Adrenal gland (tissue), 19 donors: ENCODE measurements at places on chromosomes 2 and 18.

DNA sequence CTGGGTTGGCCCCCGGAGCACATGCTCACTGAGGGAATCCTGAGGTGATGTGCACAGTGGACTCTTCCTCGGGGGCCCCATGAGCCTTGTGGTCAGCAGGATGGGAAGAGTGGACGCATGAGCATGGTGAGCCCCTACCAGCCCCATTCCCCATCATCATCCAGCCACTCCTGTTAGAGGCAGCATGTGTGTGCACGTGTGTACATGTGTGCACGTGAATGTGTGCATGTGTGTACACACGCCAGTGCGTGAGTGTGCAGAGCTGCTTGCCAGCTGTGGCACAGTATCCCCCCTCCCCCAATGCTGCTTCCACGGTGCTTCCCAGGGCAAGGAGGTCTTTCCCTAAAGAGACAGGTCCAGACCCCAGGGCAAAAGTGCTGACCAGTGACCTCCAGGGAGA, 57.8 kb downstream of the KIF1A start:
- DNase-seq = no peak

GRCh38 chr18:35835833-35836232, 136.6 kb upstream of the RMP24 start:
- no peak for DNase-seq

DNA sequence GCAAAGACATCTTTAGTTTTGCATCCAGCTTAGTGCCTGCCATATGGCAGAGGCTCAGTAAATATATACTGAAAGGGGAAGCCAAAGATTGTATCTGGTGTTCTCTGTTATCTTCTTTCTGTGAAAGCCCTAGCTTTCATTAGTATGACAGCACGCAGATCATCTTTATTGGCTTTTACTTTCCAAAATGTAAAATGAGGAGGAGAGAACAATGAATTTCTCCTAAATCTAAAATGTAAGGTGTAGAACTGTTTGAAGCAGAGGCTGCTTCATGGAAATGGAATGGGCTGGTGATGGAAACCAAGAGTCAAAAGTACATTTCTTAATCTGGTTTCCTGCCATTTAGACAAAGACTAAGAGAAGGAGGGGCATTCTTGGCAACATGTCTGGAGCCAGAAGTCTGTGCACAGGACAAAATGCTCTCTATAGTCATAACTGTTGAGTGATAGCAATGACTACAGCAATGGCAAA, 1029.9 kb upstream of the PIK3C3 start:
- DNase-seq = no peak

DNA sequence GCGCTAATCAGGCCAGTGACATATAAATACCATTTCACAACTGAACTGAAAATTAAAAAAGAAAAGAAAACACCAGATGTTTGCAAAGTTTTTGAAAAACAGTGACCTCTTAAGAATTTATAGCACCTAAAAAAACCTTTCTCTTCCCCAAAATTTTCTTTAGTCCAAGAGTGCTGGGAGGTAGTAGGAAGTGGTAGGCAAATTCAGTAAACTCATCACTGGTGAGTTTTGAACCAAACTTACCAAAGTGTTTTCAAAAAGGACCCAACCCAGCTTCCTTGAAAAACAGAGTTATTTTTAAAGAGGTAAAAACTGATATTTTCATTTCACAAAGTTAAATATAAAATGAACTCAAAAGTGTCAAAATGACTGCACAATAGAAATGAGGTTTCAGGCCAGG, 90.4 kb downstream of the TMEM247 start:
- DNase-seq = no peak

DNA sequence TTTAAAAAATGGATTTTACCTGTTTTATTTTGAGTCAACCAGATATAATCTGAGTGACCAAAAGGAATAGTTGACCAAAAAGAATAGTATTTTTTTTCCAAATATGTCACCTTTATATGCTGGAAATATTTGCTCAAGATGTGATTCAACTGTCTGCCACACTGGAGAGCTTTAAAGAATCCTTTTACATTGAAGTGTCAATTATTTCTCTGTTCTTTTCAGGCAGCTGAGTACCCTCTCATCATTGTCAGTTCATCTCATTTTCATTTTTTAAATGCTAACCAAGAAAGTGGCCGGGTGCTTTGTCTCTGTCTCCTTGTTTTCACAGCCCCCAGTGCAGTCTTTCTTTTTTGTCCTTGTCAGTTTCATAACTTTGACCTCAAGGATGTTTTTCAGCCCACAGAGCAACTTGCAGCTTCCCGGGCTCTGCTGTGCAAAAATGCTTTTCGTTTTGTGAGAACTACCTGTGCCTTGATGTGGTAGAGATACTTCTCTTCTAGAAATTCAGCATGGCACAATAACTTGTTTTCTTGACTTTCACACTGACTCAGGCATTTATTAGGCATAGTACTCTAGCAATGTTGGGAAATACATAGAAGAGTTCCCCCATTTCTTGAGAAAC, 23.4 kb upstream of the CERS6 start:
- DNase-seq = no peak

DNA sequence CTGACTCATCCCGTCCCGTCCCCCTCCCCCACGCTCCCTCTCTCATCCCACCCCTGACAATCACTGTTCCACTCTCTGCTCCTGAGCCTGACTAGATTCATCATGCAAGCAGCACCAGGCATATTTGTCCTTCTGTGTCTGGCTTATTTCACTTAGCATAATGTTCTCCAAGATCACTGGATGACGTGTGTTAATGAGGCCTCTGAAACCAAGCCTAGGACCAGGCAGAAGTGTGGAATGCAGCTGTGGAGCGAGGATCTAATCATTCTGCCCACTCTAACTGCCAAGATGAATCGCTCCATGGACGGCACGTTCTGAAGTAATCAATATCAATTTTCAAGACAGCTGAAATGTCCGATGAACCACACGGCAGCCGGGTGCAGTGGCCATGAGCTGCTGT, 122.4 kb upstream of the ZNF236 start:
- no peak for DNase-seq

GRCh38 chr2:185813707-185814106, 75.1 kb downstream of the FSIP2 start:
- DNase-seq = no peak

DNA sequence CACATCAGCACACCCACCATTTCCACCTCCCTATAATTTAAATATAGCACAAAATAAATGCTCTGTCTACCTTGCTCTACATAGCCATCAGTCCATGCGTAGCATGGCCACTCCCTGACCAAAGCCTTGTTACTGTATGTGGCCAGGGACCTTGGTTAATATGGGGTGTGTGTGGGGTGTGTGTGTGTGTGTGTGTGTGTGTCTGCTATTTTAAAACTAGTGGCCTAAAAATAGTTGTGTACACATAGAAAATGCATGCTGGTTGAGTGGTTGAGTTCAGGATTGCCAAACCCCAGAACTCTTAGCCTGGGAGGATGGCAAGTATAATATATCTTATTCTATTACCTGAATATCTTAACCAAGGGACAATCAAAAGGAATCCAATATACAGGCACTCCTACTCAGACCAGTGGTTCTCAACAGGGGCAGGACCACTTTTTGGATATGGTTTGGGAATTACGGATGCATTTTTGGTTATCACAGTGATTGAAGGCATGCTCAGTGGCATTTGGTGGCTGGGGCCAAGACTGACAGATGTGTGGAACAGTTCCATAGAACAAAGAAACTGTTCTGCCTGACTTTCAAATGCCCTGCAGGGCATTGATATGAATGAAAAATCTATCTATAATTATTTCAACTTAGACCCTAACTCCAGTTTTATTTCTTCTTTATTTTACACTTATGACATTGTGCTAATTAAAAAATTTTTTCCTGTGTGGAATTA, 72.3 kb upstream of the PSME4 start:
- no peak for DNase-seq

DNA sequence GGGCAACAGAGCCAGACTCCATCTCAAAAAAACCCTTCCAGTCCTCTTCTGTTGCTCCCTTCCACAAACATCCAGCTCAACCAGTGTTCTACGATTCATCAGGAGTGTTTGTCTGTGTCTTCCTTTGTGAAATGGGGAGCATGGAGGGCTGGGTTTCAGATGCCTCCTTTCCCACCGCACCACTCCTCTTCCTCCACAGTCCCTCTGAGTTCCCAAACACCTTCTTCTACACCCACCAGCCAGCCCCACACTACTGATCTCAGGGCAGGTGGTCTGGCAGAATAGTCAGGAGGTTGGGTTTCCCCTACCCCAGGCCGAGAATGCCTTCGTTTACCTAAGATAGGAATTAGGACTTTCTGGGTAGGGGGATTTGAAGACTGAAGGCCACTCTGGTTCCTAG, 36.9 kb downstream of the NGEF start:
- DNase-seq = no peak

GRCh38 chr2:71700658-71701397, 247.5 kb downstream of the DYSF start:
- DNase-seq = no peak

- no peak for DNase-seq
Measured at GRCh38 chr18:11663439-11664029, 25.5 kb upstream of the GNAL start.

DNA sequence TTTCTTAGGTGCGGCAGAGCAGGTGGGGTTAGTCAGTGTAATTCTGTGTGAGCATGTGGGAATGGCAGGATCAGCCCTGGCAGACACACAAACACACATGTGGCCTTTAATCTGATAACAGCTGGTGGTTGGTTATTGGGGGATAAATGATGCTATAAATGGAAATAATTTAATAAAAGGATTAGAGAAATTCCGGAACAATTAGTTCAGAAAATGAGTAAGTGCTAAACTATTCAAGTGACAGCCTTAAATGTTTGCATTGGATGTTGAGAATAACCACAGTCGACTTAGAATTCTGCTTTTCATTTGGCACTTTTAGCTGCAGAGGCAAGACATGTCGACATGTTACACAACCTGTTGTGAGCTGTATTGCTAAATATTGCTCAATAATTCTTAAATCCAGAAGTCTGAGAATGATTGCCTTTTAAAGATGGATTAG, 7.2 kb downstream of the SMYD1 start:
- no peak for DNase-seq

DNA sequence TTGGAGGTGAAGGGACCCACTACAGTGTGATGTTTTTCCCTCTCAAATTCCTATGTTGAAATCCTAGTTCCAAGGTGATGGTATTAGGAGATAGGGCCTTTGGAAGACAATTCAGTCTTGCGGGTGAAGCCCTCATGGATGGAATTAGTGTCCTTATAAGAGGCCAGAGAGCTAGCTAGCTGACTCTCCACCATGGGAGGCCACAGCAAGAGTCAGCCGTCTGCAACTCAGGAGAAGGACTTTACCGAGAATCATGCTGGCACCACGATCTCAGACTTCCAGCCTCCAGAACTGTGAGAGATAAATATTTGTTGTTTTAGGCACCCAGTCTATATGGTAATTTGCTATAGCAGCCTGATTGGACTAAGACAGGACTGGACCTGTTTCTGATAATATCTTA, 461.4 kb downstream of the TSN start:
- no peak for DNase-seq

DNA sequence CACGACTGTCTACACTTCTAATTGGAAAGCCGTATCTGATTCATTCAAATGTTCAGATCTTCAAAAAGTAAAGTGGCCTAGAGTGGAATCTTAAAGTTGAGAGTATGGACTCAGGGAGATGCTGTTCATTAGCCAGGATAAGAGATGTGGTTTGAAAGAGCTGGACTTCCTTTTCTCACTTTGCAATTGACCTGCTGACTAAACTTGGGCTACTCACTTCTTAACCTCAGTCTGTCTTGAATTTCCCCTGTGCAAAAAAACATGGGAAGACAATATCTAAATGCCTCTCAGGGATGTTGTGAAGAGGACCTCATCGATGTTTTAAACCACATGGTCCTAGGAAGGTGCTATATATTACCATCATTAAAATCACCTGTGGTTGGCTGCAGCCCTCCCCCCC, 64.1 kb downstream of the BCL2 start:
- no peak for DNase-seq

- no peak for DNase-seq
Measured at GRCh38 chr18:38497266-38497665, 931.7 kb upstream of the CELF4 start.

- no peak for DNase-seq
Measured at GRCh38 chr18:54964741-54965140, 5.5 kb upstream of the CCDC68 start.

DNA sequence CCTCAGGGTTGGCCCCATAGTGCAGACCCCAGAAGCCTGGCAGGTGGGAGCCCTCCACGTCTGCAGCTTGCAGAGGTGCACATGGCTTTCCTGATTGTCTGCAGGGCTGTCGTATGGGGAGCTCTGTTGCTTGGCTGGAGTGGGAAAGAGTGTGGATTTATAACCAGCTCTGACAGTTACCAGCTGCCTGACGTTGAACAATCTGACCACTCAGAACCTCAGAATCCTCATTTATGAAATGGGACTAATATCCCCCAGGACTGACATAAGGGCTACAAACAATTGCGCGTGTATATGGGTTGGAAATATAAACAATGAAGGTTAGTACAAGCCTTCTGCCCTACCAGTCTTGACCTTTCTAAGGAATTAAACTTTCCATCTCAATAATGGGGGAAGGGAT, 13.9 kb upstream of the PXDN start:
- DNase-seq = no peak

- no peak for DNase-seq
Measured at GRCh38 chr2:106097038-106098000, 96.8 kb downstream of the UXS1 start.

- no peak for DNase-seq
Measured at GRCh38 chr2:195164930-195165329, 492.1 kb upstream of the SLC39A10 start.

DNA sequence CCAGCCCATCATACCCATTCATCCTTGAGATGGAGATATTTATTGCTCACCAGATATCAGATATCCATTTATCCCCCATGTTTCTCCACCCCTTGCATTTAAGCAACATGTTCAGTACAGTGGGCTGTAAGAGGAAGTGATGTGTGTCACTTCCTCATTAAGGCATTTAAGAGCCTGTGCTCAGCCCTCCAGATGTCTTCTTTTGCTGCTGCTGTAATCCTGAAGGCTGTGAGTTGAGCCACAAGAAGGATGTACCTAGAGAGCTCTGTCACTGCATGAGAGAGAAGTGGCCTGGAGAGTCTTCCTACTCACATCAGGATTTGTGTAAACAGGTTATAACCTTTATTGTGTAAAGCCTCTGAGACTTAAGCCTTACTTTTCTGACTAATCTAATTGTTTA, 151.8 kb upstream of the UNC80 start:
- no peak for DNase-seq

DNA sequence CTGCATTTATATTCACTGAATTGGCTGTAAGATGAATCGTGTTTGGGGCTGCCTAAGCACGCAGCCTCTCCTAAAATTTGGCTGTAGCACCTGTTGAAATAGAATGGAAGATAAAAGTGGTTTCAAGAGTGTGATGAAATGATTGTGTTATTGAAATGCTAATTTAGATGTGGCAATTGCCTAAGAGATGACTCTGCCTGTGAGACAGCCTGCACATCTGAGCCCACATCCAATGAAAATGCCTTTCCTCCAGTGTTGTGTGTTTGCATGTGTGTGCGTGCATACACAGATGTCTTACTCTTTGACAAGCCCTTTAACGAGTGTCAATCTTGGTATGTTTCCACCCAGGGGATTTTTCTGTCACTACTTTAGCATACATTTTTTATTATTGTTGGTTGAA, 346.9 kb downstream of the MEIS1 start:
- no peak for DNase-seq

- no peak for DNase-seq
Measured at GRCh38 chr18:64806232-64806631, 657.3 kb upstream of the LINC00305 start.
